Left ventricle myocardium inferior (tissue), 1 donor: ENCODE measurements at places on chromosomes 3 and 15. TPM values are rescaled to one million over a fixed set of nuclear protein-coding genes. Genes with fewer than 3 reads are reported as not detected.

- no peak for DNase-seq
Measured at GRCh38 chr3:97680696-97681095, 83.9 kb upstream of the ARL6 start.

DNA sequence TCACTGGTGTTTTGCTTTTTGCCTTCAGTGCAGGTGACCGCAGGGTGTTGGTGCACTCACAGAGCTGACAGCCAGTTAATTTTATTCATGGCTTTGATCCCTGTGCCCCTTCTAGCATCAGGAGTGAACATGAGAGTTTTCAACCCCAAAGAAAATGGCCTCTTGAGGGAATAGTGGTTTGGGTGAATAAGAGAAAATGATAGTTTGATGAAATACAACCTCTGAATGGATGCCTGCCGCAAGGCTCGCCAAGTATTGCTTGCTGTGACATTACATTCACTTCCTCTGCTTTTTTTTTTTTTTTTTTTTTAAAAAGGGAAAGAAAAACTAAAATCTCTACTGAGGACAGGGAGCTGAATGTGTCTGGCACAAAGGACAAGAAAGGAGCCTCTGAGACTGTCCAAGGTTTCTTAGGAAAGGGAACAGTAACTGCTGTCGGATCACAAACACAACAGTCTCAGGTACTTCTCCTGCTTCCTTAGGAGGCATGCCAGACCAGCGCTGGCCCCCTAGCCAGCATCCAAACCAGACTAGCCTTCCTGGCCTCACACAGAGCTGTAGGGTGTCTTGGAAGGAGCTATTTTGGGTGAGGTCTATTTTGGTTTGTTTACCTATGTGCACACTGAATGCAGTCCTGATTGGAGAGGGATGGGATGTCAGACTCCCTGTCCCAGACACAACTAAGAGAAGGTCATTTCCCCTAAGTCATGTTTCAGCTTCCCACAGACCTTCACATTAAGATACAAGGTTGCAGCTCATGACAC lies 29.0 kb downstream of the CCDC80 start:
- DNase-seq, result no peak

Gene C2CD4A
- total RNA-seq, result not detected

GRCh38 chr3:171643681-171644080 lies 166.6 kb downstream of the PLD1 start:
- DNase-seq, result no peak

GRCh38 chr15:85941186-85941855 lies 138.3 kb upstream of the AGBL1 start:
- DNase-seq, result no peak

DNA sequence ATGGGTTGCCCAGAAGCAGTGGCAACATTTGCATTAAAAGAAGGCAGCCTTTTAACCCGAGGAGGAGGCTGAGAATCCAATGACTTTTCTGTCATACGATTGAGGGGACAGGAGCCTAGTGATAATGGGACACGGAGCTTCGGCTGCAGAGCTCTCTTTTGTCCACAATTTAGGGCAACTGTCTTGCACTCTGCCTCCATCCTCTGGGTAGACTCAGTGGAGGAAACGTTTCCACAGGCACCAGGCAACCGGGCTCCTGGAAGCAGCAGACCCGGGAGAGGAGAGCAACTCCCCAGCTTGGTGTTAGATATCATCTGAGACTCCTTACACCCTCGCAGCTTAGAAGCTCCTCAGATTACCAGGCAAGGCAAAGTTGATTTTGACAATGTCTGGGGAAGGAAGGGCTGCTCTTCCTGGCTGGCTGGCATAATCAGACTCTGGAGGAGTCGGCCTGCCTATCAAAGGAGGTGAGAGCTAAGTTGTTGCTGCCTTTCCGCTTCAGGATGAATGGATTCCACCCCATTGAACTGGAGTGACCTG lies 43.5 kb upstream of the RNU6-1 start:
- no peak for DNase-seq
